ENCODE measurements at places on chromosomes 2 and 18. TPM values are rescaled to one million over a fixed set of nuclear protein-coding genes. Genes with fewer than 3 reads are reported as not detected.

The ALPG gene
- not detected for polyA plus RNA-seq

The NDC80 gene
- 2.5 TPM for polyA plus RNA-seq

The GRHL1 gene
- polyA plus RNA-seq = 0.16 TPM

The ALS2 gene
- polyA plus RNA-seq = 4.4 TPM

The MAPRE3 gene
- 2.4 TPM for polyA plus RNA-seq

The AKAIN1 gene
- not detected for polyA plus RNA-seq

The IL1RL1 gene
- not detected for polyA plus RNA-seq

The SCN2A gene
- polyA plus RNA-seq = 0.06 TPM

The DSG4 gene
- polyA plus RNA-seq = not detected

The UPP2 gene
- polyA plus RNA-seq = not detected

The LINC00305 gene
- not detected for polyA plus RNA-seq

The ESPNL gene
- polyA plus RNA-seq = 5.5 TPM

All from IgD-negative memory B cell (primary cell).